ENCODE measurements at places on chromosomes 5 and 9.

- DNase-seq = no peak
Measured at GRCh38 chr5:107340631-107341030, 330.1 kb downstream of the EFNA5 start.

GRCh38 chr5:80632700-80633099 lies 21.8 kb upstream of the MSH3 start:
- no peak for DNase-seq

DNA sequence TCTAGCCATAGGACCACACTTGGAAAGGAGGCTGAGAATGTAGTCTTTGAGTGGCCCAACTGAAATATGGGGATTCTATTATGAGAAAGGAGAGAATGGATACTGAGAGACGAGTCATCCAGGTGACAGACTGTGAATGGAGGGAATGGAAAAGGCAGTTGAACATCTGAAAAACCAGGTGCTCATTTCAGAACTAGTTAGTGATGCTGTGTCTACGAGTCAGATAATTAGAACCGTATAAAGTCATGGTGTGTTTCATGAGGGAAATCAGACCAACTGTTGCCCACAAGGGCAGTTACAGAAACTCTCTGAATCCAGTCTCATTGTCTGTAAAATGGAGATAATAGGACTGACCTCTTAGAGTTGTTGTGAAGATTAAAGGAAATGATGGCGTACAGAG lies 86.5 kb downstream of the EGFLAM start:
- DNase-seq = no peak

GRCh38 chr5:74978345-74978744 lies 74.0 kb downstream of the GCNT4 start:
- DNase-seq = no peak

GRCh38 chr9:118651511-118651910 lies 717.7 kb downstream of the BRINP1 start:
- no peak for DNase-seq

DNA sequence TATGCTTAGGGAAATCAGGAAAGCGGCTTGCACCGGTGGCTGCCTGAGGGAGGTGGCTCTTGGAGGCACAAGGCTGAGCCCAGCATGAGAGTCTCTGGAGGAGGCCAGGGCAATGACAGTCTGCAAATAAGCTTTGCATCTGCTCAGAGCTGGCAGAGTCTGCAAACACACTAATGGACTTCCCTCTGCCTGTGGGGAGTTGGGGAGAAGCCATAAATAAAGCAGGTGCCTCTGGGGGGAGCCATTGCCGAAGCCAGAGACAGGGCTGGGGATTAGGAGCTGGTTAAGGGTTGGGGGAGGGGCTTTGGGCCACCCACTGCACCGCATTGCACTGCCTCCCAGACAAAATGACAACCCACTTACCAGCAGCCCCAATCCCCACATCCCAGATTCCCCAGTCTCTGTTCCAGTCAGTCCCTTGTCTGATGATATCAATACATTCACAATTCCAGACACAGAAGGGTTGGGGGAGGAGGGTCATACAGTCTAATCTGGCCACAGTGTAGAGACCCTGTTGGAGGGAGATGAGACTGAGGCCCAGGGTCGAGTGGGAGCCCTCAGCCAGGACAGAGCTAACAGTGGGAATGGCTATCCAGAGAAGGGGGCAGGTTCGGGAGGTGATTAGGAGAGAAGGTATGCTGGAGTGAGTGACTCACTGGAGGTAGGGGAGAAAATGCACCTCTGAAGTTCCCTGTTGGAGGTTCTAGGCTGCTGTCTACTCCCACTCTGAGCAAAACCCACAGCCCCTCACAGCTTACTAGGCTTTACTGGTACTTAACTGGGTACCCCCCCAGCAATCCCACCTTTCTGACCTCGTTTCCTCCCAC lies 53.7 kb downstream of the PAX5 start:
- DNase-seq = peak; percentile 11

- DNase-seq = no peak
Measured at GRCh38 chr9:3035579-3036332, 191.9 kb upstream of the PUM3 start.

- DNase-seq = no peak
Measured at GRCh38 chr5:95668728-95669127, 14.1 kb downstream of the SPATA9 start.

- peak; percentile 28 for DNase-seq
Measured at GRCh38 chr5:102223542-102224477, 72.3 kb downstream of the SLCO4C1 start.

GRCh38 chr9:20238921-20239320 lies 383.4 kb downstream of the MLLT3 start:
- no peak for DNase-seq

DNA sequence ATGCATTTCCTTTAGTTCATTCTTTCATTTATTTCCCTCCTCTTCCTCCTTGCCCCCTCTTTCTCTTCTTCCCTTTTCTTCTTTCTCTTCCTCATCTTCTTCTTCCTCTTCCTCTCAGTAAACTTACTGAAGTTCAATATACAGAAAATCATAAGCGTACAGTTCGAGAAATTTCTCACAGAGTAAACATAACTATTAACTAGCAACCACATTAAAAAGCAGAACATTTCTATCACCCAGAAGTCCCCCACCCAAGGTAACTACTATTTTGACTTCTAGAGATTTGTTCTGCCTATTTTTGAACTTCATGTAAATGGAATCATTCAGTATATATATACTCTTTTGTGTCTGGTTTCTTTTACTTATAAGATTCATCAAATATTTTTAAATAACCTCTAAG lies 48.2 kb downstream of the TNFAIP8 start:
- DNase-seq = no peak

GRCh38 chr5:17482790-17483189 lies 15.2 kb upstream of the TAF11L2 start:
- no peak for DNase-seq

GRCh38 chr9:35734096-35734495 lies 1.6 kb downstream of the CREB3 start:
- DNase-seq = no peak

DNA sequence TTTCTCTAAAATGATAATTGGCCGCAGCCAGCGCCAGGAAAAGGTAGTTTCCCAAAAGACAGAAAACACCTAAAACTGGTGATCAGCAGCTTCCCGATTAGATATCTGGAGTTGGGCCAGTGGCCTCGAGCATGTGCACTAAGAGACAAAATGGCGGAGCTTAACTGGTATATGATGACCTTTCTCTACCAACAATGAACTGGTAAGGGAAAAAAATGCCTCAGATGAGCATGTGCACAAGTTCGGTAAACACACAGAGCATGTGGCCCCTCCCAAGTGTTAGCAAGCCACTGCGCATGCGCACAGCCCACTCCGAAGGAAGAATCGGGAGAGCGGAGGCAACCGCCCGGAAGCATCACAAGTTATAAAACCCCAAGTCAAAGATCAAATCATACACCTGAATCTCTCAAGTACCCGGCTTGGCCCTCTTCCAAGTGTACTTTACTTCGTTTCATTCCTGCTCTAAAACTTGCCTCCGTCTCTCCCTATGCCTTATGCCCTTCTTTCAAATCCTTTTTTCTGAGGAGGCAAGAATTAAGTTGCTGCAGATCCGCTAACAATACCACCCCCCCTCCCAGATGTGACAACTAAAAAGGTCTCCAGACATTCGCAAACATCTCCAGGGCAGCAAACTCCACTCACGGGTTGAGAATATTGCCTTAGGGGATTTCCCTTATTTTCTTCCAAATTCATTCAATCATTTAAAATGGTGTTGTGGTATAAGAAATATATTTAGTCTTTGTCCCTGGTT lies 15.0 kb upstream of the PTBP3 start:
- DNase-seq = peak; percentile 40

DNA sequence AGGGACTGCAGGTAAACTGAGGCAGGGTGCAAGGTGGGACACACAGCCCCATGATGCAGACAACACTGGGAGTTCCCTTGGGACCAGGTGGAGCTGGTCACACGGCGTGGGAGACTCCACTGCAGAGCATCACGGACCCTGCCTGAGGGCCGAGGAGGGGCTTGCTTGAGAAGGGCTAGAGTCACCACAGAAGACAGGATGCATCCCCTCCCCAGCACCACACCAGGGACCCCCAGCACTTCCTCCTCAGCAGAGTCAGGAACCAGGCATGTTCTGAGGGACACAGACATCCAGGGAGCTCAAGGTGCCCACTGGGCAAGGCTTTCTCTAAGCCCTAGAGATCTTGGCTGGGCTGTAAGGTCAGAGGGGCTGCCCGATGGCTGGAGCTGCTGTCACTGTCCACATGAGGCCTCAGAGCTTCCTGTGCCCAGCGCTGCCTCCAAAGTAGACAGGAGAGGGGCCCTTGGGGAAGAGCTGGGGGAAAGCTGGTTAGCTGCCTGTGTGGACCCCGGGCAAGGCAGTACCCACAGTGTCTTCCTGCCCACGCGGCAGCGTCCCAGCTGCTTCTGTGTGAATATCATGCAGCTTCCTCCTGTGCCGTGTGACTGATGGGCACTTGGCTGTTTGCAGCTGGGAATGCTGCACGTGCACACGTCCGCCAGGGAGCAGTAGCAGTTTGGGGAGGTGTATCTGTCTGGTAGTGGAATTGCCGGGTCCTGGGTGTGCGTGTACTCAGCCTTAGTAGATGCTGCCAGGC lies 176.6 kb downstream of the CACNA1B start:
- no peak for DNase-seq

- DNase-seq = no peak
Measured at GRCh38 chr9:132575811-132576210, 6.6 kb upstream of the BARHL1 start.

DNA sequence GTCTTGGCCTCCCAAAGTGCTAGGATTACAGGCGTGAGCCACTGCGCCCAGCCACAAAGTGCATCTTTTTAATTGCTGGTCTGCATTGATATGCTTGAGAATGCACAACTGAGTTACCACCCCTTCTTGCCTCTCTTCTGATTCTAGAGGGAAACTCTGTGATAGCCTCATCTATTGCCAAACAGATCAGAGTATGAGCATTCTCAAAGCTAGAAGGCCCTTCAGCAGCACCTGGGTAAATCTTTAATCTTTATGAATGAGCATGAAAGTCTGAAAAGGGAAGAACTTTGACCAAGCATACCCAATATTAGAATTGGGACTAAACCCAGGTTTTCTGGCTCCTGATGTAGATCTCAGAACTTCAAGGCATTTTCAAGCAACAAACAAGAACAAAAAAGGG lies 298.3 kb upstream of the TNC start:
- no peak for DNase-seq

DNA sequence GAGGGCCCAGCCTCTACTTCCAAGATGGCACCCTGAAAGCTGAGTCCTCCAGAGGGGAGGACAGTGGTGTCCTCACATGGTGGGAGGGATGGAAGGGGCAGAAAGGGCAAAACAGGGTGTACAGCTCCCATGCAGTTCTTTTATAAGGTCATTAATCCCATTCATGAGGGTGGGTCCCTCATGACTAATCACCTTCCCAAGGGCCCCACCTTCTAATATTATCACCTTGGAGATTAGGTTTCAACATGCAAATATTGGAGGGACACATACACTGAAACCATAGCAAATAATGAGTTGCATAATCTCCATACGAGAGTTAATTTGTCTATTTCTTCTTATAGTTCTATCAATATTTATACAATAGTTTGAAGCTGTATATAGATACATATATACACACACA lies 5.8 kb upstream of the ZBTB43 start:
- DNase-seq = no peak

DNA sequence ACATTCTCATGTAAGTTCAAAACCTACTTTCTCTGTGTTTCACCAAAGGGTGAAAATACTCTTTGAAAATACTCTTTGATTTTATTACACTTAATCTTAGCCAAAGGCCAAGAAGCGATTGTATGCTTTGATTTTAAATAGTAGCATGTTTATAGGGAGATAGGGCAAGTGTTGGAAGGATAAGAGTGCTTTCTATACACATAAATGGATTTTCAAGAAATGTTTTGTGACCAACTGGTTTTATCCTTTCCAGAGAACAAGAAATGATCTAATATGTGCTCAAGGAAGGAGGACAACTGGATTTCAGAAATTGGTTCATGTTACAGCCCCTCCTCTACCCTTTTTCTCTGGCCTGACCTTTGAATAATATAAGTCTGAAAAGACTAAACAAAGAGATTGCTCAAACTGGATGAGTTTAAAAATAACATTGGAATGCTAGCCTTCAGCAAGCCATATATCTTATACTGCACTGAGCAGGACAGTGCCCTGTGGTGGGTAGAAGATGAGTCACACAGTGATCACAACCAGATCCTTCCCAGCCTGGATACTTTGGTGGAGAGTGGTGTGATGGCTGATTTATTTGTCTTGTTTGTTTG lies 13.1 kb downstream of the PALM2AKAP2 start:
- DNase-seq = no peak

GRCh38 chr9:123399803-123400378 lies 43.9 kb downstream of the CRB2 start:
- no peak for DNase-seq

DNA sequence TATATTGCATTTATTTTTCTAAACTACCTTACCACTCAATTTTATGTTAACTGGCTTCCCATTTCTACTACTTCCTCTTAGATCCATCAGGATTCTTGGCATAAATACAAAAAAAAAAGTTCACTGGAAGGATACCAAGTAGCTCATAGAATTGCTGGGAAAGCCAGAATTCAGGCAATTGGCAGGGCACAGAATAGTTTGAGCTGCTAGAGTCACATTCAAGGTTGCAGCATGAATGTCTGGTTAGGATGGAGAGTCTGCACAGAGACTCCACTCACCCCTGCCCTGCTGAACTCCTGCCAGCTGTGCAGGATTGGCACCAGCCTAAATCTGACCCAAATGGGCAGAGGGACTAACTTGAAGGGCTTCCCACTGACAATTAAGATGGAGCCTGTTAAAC lies 4.9 kb upstream of the AMACR start:
- no peak for DNase-seq

DNA sequence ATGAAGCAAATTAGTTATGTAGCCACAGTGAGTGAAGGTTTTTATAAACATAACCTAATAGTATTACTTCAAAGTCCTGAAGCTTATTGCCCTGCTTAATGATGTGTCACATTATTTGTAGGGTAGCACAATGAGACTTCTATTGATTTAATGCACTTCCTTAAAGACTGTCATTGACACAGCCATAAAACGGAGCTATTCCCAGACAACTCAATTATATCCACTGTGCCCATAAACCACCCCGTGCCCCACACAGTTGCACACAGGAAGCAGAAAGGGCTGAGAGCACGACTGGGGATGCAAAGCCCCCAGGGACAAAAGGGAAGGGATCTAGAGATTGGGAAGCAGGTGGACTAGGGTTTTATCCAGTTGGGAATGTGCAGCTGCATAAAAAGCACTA lies 37.0 kb downstream of the TRIM32 start:
- peak; percentile 49 for DNase-seq

GRCh38 chr9:101569741-101570501 lies 24.8 kb downstream of the PPP3R2 start:
- DNase-seq = no peak

DNA sequence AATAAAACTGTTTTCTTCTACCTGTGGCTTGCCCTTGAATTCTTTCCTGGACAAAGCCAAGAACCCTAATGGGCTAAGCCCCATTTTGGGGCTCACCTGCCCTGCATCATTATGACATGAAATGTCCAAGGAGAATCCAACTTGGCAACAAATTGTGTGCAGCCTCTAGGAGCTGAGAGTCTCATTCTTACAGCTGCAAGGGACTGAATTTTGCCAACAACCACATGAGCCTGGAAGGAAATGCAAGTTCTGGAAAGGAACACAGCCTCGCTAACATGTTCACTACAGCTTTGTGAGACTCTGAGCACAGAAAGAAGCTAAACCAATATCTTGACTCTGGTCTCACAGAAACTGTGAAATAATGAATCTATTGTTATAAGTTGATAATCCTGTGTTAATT lies 94.8 kb upstream of the CDH12 start:
- DNase-seq = no peak

Data from NCI-H1417 (cell line).